T-helper 22 cell (primary cell): ENCODE measurements at places on chromosomes 5 and 9.

GRCh38 chr9:129757045-129757444 is 4.2 kb upstream of the PTGES start:
- DNase-seq: no peak

DNA sequence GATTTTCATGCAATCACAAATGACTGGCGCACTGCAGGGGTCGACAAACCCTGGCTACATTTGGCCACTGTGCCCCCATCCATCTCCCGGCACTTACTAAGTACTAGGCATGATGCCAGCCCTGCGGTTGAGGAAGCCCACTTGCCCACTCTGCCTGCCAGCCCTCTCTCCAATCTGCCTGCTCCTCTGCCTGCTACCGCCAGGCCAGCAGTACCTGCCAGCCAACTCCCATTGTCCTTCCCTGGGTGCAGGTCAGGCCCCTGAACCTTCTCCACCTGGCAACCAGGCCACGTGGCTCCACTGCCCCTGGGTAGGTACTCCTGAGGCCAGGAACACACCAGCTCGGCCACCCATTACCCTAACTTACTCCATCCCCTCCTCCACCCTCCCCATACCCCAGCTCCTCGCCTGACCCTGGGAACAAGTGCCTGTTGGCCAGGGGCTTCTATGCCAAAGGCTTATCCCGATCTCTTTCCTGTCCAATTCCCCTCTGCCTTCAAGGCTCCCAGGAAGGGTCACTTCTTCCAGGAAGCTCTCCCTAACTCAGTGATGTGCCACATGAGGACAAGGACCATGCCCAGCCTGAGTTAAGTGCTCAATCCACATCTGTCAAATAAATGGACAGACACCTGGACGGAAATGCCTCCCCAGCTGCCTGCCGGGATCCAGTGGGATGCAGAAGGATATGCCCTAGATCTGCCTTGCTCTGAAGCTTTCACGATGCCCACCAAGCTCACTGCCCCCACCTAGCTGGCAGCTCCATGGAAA is 6.6 kb downstream of the EEIG1 start:
- no peak for DNase-seq

DNA sequence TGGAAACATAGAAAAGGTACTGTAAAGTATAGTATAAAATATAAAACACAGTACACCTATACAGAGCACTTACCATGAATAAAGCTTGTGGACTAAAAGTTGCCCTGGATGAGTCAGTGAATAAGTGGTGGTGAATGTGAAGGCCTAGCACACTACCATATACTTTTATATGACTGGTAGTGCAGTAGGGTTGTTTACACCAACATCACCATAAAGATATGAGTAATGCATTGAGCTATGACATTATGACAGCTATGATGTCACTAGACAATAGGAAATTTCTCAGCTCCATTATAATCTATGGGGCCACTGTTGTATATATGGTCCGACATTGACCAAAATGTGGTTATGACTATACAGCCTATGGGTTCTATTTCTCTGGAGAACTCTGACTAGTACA is 291.8 kb upstream of the ACTBL2 start:
- no peak for DNase-seq

GRCh38 chr5:21085791-21086190 is 1097.8 kb upstream of the CDH18 start:
- DNase-seq: no peak

DNA sequence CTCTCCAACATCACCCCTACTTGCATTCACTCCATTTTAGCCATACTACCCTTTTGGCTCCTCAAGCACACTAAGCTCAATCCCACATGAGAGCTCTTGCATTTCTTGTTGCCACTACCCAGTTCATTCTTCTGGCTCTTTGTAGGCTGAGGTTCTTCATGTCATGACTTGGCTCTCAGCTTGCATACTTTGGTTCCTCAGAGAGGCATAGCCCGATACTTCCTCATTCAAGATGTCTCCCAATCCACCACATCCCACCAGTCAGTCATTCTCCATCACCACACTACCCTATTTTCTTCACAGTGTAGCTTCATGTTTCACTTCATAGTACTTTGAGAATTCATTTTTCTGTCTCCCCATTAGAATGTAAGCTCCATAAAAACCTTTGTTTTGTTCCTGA is 116.7 kb downstream of the NR6A1 start:
- DNase-seq: no peak

GRCh38 chr5:87243161-87243844 is 24.4 kb upstream of the RASA1 start:
- DNase-seq: no peak

GRCh38 chr9:38127271-38127839 is 58.3 kb upstream of the SHB start:
- no peak for DNase-seq

DNA sequence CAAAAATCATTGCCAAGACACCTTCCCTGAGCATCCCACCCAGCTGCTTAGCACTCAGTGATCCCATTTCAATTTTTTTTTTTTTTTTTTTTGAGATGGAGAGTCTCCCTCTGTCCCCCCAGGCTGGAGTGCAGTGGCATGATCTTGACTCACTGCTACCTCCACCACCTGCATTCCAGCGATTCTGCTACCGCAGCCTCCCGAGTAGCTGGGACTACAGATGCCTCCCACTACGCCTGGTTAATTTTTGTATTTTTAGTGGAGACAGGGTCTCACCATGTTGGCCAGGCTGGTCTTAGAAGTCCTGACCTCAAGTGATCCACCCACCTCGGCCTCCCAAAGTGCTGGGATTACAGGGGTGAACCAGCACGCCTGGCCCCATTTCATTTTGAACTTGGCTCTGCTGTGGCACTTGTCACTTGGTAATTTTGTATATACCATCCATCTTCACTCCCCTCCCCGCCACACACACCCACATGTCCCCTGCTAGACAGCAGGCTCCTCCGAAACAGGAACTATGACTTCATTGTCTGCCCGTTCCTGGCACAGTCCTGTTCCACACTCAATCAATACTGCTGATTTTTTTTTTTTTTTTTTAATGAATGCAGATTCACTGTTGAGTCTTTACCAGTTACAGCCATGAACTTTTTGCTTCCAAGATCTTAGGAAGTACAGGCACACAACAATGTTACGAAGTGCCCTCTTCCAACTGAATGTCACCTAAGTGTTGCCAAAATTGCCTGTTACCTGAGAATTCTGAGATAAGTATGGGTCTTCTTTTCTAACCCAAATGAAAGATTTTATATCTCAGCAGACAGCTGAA is 17.3 kb upstream of the ZBTB34 start:
- no peak for DNase-seq

DNA sequence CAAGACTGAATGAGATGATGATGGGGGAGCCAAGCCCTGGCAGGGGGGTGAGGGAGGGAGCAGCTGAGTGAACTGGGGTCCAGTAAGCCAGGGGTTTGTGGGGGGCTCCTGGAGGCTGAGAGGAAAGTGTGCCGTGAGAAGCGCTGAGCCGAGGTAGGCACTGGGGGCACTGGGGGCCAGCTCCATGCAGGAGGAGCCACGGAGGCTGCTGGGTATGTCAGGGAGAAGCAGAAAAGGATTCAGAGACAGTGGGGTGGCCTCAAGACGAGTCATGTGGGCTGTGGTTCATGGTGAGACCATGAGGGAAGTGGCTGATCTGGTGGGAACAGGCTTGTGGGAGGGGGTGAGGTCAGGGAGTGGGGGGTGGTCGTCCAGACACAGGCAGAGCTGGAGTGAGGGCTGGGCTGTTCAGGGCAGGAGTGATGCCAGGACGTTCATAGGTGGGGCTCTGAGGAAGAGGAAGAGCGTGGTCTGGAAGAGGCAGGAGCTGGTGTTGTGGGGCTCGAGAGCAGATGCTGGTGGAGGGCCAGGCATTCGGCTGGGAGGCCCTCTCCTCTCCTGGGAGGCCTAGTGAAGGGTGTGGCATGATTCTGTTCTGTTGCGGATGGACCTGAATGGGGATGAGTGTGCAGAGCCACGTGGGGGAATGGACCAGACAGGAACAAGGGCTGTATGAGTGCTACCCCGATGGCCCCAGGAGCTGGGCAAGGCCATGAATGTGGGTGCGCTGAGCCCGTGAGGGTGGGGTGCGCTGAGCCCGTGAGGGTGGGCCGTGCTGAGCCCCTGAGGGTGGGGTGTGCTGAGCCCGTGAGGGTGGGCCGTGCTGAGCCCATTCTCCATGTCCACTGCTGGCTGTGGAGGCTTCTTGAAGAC is 92.7 kb upstream of the CACNA1B start:
- no peak for DNase-seq

- DNase-seq: no peak
Observed at GRCh38 chr5:87300744-87301143, 33.1 kb downstream of the RASA1 start.

- no peak for DNase-seq
Observed at GRCh38 chr5:58972301-58972700, 389.4 kb downstream of the RAB3C start.

DNA sequence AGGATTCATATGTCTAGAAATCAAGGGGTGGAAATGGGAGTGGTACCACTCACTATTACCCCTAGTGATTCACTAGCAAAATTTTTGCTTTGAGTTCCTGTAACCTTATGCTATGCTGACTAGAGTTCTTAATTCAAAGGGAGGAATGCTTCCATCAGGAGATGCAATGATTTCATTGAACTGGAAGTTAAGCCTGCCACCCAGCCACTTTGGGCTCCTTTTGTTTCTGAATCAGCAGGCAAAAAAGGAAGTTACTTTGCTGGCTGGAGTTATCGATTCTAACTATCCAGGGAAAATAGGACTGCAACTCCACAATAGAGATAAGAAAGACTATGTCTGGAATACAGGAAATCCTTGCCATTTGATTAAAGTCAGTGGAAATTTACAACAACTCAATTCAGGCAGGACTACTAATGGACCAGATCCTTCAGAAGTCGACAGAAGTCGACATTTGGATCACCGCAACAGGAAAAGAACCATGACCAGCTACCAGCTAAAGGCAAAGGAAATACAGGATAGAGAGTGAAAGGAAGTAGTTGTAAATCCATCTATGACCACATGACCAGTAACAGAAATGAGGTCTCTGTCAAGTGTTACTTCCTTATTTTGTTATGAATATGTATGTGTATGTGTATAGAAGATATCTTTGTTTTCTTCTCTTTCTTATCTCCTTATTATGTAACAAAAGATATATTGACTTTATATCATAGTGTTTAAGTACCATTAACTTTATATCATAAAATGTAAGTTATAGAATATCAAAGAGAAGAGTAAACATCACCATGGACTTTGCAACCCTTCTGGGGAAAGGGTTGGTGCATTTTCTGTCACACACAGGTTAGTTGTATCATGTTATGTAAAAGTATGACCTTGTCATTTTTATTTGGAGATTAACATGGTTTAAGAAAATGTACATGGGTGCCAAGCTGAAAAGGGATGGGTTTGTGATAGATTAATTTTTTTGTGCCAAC is 198.7 kb upstream of the HAPLN1 start:
- no peak for DNase-seq

- peak; percentile 29 for DNase-seq
Observed at GRCh38 chr5:172714491-172715420, 56.2 kb downstream of the DUSP1 start.

- DNase-seq: no peak
Observed at GRCh38 chr5:14353726-14354474, 210.8 kb downstream of the TRIO start.

DNA sequence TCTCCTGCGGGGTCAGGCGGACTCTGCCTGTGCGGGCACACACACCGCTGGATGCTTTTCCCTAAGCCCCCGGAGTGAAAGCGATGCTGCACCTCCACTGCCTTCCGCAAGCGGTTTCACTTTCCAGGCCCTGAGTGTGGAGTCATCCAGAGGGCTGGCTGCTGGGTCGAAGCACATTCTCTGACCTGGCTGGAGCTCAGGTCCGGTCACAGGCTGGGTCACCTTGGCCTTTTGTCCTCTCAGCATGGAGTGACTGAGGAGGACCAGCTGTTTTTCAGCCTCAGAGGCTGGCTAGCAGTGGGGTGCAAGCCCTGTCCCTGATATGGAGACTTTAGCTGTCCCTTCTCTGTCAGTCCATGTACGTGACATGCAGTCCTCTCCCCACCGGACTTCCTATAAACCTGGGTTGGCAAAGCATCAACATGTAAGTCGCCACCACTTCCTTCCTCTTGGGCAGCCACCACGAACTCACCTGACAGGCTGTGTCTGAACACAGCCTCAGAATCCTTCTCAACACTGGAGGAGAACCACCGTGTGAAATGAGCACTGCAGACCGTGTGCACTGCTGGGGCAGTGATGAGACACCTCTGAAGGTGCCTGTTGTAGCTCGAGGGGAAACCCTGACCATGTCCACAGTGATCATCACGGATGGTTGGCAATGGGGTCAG is 51.3 kb downstream of the GADD45G start:
- no peak for DNase-seq

DNA sequence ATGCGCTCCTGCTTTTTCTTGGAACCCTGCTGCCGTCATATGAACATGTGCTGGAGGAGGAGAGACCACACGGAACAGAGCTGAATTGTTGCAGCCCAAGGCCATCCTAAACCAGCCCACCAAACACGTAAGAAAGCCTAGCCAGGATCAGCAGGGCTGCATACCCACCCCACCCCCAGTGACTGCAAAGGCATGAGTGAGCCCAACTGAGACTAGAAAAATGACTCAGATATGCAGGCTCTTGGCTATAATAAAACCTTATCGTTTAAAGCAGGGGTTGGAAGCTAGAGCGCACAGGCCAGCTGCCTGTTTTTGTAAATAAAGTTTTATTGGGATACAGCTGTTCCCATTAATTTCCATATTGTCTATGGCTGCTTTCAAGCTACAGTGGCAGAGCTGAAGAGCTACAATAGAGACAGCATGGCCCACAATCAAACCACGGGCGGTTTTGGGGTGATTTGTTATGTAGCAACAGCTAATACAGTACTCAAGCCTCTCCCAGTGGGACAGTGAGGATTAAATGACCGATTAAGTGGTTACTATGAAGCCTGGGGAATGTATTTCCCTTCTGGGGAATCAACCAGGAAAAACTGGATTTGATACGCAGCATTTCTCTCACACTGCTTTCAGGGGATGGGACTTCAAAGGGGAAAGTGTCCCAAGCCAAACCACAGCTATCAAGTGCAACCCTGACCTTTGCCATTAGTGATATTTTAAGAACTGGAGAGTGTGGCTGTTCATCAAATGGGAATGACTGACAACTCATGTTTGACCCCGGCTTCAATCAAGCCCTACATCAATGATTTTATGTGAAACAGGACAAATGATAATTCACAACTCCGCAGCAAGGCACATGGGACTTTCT is 6.3 kb downstream of the SHB start:
- no peak for DNase-seq

GRCh38 chr5:370311-370958 is 48.9 kb downstream of the AHRR start:
- no peak for DNase-seq

GRCh38 chr9:137366445-137366810 is 56.5 kb downstream of the EXD3 start:
- DNase-seq: no peak

- DNase-seq: no peak
Observed at GRCh38 chr9:124164811-124165210, 92.9 kb upstream of the NEK6 start.

DNA sequence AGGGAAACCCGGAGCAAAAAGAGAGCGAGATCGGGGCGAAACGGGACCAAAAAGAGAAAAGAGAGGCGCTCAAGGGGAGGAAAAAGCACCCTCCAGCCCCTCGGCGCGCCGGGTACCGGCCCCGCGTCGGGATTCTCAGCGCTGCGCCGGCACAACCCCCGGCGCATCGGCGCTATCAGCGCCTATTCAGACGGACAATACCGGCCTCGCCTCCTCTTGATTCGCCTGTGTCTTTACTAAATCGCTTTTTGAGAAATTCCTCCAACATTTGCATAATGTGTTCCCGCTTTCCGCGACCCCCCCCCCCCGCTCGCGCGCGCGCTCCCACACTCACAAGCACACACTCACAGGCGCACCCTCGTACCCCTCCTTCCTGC is 578 bp downstream of the LHX6 start:
- no peak for DNase-seq

- no peak for DNase-seq
Observed at GRCh38 chr9:128768606-128769005, 3.1 kb downstream of the ZER1 start.
